AG08395 (cell line): ENCODE measurements at places on chromosomes 1 and 21.

DNA sequence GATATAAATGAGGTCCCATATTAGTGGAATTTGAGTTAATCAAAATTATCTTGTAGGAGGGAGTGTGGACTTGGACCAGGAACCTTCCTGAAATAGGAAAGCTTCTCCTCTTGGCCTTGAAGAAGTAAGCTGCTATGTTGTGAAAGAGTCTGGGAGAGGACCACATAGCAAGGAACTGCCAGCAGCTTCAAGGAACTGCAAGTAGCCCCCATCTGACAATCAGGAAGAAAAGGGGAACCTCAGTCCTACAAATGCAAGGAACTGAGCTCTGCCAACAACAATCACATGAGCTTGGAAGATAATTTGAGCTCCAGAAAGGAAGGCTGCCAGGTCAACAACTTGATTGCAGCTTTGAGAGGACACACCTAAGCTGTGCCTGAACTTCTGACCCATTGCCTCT, 8.2 kb upstream of the PRMT6 start:
- no peak for DNase-seq

GRCh38 chr1:18239671-18240070, 132.1 kb downstream of the IGSF21 start:
- DNase-seq, result no peak

GRCh38 chr1:244758708-244759107, 76.8 kb upstream of the COX20 start:
- no peak for DNase-seq

- no peak for DNase-seq
Observed at GRCh38 chr1:109721042-109721441, 9.0 kb downstream of the GSTM5 start.

DNA sequence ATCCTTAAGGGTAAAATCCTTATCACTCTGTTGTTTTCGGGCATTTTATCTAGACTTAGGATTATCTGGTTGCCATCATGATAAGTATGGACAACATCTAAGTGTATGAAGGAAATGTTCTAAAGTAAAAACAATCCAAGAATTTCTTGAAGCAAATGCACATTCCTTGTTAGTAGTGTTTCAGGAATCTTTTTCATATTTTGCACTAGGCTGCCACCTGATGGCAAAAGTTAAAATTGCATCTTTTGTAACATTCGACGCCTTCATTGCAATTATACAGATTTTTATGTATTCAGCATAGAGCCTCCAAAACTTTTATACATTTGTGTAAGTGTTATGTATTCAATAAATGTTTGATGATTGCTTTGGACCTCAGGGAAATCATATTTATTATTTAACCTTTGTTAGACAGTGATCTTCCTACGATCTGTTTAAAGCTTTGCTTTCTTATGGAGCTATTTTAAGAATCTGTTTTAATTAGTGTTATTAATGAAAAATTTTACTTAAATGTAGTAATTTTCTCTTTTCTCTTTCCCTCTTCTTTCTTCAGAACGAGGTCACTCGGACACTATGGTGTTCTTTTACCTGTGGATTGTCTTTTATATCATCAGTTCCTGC, 49.4 kb upstream of the KIAA1614 start:
- DNase-seq, result peak; percentile 55

GRCh38 chr1:151501474-151501873, 9.7 kb upstream of the CGN start:
- DNase-seq, result no peak

DNA sequence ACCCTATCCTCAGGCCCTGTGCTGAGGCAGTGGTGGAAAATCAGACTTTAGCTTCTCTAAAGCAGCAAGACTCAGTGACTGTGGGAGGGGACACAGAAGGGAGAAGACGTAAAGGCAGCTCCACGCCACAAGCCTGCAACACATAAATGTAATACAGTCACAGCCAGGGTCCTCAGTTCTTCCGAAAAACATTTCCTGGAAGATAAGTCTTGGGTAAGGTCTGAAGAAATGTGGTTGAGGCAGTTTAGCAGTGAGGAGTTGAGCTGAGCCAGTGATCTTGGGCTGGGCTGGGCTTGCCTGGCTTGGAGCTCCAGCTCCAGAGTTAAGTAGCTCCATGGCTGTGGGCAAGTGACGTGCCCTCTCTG, 127.8 kb upstream of the ADAR start:
- DNase-seq, result no peak

GRCh38 chr1:235663628-235664027, 14.0 kb upstream of the GNG4 start:
- DNase-seq, result no peak

GRCh38 chr1:25562101-25562927, 18.9 kb downstream of the LDLRAP1 start:
- no peak for DNase-seq

DNA sequence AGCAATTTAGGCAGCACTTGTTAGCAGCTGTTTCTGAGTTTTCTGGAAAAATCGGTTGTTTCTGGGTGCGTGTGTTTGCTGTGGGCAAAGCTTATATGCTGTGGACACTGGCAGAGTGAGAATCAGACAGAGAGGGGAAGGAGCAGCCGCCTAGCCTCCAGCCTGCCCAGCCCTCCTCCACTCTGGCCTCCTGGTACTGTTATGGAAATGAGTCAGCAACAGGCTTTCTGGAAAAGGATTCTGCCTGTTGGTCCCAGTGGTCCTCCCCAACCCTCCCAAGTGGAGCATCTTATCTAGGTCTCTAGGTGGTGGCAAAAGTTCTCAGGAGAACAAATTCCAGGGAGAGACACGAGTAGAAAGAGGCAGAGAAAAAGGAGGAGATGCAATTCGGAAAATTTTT, 42.2 kb upstream of the GOLT1A start:
- peak; percentile 41 for DNase-seq

GRCh38 chr1:232447125-232447524, 182.8 kb downstream of the SIPA1L2 start:
- no peak for DNase-seq

GRCh38 chr1:7281821-7282220, 489.3 kb upstream of the VAMP3 start:
- peak; percentile 94 for DNase-seq

- DNase-seq, result no peak
Observed at GRCh38 chr1:184419350-184420161, 32.7 kb downstream of the C1orf21 start.

DNA sequence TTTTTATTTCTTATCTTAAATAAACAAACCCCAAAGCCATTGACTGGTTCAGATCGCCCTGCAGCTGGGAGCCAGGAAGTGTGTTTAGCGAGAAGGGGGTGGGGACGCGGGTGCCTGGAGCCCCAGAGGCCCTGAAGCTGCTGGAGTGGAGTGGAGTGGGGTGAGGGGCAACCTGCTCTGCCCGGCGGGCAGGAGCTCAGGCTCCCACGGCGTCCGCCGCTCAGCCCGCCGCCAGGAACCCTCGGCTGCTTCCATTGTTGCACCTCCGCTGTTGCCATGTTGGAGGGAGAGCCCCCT, 673 bp downstream of the PIK3C2B start:
- no peak for DNase-seq

DNA sequence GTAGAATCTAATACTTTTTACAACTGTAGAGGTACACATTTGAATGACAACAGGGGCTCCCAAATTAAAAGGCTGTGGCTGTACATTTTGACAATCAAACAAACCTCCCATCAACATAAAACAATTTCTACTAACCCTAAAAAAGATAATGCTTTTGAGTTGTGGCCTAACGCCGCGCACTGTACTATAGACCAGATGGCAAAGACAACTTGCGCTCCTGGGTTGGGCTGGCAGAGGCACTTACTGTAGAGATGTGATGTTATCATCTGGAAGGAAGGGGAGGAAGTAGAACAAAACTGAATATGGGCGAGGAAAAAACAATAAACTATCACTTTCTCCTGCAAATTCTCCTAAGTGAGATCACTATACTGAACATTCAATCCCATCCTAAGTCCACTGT, 26.1 kb downstream of the SPRTN start:
- DNase-seq, result no peak

GRCh38 chr1:156901966-156902915, 8.7 kb downstream of the PEAR1 start:
- no peak for DNase-seq

GRCh38 chr1:66359815-66360214, 174.1 kb upstream of the SGIP1 start:
- DNase-seq, result no peak

GRCh38 chr1:210081494-210081893, 143.5 kb downstream of the SYT14 start:
- no peak for DNase-seq

DNA sequence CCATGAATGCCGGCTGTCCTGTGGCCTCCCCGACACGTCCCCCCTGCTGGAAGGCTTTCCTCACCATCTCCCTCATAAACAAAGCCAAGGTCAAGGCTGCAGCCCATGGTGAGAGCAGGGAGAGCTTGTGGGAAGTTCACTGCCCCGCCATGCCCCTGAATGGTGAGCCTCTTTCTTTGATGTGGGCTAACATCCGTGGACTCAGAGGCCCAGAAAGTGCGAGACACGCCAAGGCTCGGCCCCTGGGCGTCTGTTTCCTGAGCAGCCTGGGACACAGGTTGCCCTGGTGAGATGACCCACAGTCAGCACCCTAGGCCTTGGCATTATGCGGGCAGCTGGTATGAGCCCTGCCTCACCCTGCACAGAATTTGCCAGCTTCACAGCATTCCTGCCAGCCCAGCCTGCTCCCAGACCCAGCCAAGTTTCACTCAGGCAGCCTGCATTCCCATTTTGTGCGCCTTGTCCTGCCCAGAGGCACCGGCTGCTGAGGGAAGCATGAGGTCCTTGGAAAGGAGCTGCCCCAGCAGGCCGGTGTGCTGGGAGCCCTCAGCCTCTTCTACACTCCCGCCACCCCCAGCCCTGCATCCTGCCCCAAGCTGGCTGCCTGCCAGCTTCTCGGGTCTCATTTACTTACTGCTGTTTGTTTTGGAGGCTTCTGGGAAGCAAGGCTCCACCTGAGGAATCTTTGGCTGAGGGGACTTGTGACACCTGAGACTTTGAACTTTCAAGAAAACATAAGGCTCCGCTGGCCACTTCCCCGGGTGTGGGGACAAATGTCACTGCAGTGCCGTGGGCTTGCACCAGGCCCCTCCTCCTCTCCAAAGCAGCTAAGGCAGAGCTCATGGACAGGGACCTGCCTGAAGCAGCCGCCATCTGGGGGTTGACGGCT, 31.9 kb downstream of the NEK2 start:
- DNase-seq, result no peak

GRCh38 chr1:16038620-16038912, 5.0 kb upstream of the CLCNKB start:
- DNase-seq, result no peak

DNA sequence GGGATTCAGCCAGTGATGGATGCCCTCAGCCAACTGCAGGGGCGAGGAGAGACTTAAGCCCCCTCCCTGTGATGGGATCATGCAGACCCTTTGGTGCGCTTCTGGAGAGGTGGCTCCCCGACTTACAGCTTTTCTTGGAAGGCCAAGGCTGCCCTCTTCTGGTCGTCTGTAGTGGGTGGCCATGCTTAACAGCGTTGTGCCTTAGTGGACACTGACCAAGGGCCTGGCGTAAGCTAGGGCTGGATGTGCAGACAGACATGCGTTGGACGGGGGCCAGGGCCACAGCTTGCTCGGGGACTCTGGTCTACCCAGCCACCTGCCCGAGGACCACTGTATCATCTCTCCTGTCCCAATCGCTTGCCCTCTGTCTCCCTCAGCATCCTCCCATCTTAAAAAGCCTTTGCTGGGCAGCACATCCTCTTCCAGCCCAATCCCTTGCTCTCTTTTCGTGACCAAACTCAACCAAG, 5.5 kb downstream of the AZIN2 start:
- DNase-seq, result peak; percentile 51

DNA sequence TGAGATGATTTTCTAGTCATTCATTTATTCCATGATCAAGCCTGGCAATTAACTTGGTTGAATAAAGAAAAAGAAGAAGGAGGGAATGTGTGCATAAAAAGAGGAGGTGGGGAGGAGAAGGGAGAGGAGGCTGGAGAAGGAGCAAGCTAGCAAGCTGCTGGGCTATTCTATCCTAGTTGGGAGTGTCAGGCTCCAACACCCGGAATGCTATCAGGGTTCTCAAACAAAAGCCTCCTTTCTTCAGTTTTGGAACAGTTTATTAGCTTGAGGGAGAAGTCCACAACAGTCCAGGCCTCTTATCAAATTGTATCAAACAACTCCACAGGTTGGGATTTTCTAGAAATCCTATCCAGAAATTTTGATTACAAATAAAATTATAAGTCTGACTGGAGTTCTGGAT, 80.0 kb downstream of the BCAR3 start:
- no peak for DNase-seq

GRCh38 chr1:109482791-109483671, 674 bp upstream of the ATXN7L2 start:
- no peak for DNase-seq

DNA sequence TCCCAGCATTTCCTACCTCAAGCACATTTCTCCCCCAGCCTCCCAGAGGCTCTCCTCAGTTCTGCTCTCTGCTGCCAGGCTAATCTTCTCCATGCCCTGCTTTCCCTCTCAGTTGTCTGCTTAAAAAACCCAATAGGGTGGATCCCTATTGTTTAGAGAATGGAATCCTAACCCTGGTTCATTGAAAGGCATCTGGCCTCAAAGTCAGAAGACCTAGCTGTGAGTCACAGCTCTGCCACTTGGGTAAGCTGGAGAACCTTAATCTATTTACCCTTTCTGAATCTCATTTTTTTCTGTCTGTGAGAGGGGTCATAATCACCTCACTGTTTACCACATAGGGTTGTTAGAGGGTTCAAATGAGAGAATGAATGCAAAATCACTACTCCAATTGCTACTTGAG, 12.5 kb upstream of the MYOC start:
- peak; percentile 45 for DNase-seq
